ENCODE measurements at places on chromosomes 4 and X.

DNA sequence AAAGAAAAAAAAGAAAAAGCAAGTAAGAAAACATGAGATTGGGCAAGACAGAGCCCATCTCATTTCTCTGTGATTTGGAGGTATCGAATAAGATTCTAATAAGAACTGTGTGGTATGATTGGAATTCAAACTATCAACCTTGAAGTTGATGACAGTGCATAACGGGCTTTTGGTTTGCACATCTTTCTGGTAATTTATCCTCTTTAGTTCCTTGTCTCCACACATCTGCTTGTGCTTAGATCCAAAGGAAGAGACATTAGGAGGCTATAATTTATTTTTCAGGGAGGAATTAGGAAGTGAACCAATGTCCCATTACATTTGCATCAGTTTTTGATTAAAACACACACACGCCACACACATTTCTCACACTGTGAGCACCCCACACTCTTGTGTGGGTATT is 149.9 kb downstream of the ARSF start:
- no peak for DNase-seq

- DNase-seq, result no peak
These were observed 41.7 kb downstream of the KDM6A start for GRCh38 chrX:44914532-44915198.

- DNase-seq, result no peak
These were observed 442.8 kb downstream of the BCOR start for GRCh38 chrX:39654952-39655351.

- no peak for DNase-seq
These were observed 12.8 kb downstream of the MTM1 start for GRCh38 chrX:150581093-150581775.

- no peak for DNase-seq
These were observed 6.4 kb downstream of the LAMTOR3 start for GRCh38 chr4:99887837-99888236.

DNA sequence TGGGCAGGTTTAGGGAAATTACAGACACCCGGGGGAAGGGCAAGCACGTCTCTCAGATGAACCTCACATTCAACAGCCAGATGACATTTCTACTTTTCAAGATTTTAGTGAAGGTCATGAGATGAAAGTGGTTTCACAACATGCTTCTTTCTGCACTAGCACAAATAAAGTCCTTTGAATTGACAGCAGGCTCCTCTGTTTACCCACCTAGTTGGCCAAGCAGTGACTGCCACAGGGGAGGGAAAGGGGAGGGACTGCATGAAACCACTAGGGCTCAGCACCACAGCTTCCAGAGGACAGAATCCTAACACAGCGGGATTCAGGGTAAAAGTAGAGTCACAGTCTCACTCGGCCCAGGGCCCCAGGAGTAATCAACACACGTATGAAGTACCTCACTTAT is 6.2 kb downstream of the RAB40A start:
- no peak for DNase-seq

- no peak for DNase-seq
These were observed 53.9 kb upstream of the RPS6KA3 start for GRCh38 chrX:20320461-20321159.

DNA sequence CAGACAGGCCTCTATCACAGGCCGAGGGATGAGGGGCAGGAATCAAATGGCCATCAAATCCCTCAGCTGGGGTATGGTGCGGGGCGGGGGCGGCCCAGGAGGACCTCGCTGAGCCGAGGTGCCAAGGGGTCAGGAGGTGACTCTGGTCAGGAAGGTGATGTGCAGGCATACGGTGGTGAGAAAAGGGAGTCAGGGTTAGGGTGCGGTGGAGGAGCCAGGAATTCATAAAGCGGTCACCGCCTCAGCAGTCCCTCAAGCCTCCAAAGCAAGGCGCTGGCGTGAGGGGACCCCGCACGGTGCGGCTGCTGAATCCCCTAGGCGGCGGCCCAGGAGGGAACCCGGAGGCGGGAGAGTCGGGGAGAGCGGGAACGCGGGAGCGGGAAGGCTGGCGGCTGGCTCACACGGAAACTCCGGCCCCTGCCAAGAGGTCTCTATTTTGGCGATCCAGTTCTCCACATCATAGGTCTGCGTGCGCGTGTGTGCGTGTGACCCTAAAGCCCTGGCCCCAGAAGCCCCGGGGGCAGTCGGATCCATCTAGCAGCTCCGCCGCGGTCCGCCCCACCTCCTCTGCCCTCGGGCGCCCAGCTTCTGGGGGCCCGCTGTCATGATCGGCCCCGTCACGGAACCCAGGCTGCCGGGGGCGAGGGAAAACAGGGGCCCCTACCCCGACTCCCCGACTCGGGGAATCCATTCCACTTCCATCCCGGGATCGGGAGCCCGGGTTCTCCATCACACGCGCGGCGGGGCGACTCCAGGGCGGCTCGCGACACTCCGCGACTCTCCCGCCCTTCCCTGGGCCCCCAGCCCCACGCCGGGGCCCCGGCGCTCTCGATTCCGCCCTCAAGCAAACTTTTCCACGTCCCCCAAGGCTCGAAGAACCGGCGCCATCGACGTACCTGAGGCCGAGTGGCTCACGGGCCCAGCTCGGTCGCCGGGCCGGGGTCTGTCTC is 593 bp downstream of the ELF4 start:
- DNase-seq, result no peak

DNA sequence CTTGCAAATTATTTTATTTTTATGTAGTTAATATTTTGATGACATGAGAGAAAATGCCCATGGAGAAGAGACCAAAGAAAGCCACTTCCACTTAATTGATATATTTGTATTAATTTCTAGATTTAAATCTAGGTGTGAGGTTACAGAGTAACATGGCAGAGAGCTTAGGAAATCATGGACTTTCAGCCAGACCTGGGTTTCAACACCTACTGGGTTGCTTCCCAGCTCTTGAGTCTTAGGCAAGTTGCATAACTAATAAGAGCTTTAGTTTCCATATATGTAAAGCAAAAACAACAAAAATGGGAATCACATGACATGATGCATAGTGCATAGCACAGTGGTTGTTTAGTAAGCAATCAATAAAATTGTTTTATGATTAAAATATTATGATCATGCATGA is 413.3 kb downstream of the CCSER1 start:
- DNase-seq, result no peak

DNA sequence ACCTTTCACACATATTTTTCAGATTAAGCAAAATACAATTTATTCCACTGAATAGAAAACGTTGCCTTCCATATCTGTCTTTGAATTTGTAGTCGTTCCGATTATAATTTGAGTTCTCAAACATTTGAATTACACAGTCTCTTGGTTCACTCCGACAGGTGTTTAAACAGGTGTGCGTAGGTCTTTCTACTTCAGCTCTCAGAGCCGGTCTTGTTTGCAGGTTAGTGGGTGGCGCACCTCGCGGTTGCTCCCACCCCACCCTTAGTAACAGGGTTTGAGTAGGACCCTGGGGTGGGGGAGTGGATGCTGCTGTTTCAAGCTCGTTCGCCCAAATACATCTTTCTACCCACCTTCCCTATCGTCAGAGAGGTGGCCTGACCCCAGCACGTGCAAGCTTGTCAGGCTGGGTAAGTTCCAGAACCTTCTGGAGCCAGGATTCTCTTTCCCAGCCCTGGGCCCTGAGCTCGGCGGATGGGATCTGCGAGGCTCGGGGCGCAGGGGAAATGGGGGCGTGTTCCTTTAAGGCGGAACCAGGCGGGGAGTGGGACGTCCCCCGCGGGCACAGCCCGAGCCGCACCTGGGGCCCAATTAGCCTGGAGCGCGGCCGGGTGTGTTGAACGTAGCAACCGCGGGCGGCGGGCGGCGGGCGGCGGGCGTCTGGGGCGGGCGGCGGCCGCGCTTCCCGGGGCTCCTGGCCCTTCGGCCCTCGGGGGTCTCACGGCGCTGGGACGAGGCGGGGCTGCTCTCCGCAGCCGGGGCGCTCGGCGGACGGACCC is at the start of gene FAM149A:
Gene FAM149A (plus strand): TSS at position 591 of the 776 bp plus-strand sequence.
- DNase-seq, result no peak

DNA sequence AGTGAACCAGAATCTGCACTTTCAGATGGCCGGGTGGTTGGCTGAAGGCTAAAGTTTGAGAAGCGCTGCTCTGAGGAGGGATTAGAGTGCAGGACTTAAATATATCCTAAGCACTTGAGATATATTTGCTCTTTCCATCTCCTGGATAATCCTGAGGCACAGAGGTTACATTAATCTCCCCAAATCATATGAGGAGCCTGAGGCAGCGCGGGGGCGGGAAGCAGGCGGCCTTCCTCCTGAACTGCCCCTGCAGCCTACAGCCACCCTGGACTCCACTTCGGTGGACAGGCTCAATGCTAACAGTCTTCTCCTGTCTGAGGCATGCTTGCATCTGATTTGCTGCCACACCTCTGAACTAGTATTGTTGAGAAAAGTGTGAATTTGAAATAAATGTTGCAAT is 72.5 kb downstream of the AFAP1 start:
- no peak for DNase-seq

DNA sequence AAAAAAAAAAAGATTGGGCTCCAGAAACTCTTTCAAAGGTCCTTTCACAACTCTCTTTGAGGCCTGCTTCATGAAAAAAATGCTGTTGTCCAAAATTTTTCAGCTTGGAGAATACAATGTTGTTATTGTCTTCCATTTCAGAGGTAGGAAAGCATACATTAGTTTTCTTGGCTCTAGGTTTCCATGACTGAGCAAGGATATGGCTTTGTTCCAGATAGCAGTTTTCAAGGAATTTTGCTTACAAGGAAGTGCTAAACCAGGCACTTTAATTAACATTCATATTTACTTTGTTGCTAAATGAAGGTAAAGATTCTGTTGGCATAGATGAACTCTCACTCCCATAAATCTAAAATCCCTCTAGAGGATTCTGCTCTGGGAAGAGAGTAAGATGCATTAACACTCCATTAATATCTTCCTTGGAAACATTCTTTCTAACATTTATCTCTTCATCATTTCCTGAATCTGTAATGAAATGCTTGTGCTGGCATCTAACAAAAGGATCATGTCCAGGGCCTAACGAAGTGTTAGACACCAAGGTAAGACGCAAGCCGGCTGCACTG is 118.4 kb downstream of the COL25A1 start:
- no peak for DNase-seq

GRCh38 chrX:102745513-102745856 is 24.9 kb downstream of the GPRASP3 start:
- DNase-seq, result no peak

DNA sequence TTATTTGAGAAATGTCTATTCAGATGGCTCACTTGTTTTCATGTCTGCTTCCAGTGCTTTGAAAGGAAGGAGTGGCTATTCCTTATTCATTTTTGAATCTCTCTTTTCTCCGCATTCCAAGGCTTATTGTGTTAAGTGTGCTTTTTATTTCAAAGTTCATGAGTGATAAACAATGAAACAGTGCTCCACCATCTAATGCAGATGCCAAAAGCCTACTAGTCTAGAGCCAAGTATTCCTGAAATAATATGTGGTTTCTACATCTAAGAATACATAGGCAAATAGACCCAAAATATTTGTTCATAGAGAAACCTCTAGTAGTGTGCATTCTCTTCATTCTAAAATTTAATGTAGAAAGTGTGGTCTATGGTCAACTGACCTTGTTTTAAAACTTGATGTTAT is 187.3 kb downstream of the GABRB1 start:
- no peak for DNase-seq

- no peak for DNase-seq
These were observed 36.0 kb upstream of the CCNG2 start for GRCh38 chr4:77120886-77121508.

- DNase-seq, result no peak
These were observed 33.6 kb upstream of the HGFAC start for GRCh38 chr4:3407930-3408792.

DNA sequence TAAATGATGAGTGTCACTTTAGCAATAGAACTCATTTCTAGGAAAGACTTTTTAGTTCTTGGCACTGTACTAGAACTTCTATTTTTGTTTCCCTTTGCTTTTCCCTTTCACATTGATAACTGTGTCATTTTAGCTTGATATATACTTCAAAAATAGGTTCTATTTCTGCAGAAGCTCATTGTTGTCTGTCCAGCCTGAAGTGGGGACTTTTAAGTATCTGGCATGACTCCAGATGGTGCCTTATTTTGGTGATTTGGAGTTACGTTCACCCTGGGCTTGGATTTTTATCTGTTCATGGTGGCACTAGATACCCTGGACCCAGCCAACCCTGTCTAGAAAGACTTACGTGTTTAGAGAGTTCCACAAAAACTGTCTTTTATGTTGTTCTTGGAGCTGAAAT is 3.4 kb downstream of the ABHD18 start:
- no peak for DNase-seq

DNA sequence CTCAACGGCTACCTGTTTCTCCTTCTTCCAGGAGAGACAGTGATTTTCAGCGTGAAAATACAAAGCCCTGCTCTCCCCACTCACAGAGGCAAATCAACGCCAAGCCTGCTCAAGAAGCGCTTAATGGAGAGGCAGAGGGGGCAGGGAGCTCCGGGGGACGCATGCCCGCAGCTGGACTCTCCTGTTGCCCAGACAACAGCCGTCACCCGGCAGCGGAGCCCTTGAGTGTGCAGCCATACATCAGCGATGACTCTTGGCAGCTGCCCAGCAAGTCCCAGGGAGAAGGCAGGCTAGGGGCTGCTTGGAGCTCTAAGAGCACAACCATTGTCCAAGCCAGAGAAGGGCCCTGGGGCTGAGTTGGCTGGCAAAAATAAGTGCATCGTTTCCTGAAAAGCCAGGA is 71.0 kb upstream of the AFAP1 start:
- peak; percentile 95 for DNase-seq

DNA sequence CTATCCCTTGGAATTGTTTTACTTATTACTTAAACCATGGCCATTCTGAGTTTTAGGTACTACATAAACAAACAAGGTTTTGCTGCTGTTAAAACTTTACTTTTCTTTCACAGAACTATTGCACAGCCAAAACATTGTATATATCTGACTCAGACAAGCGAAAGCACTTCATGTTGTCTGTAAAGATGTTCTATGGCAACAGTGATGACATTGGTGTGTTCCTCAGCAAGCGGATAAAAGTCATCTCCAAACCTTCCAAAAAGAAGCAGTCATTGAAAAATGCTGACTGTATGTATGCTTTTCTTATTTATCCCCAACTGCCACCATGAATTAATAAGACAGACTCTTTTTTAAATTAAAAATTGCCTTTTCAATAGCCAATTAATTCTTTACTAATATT is 69.8 kb downstream of the CCKAR start:
- no peak for DNase-seq

GRCh38 chr4:2788532-2789103 is 4.3 kb upstream of the SH3BP2 start:
- DNase-seq, result no peak

- DNase-seq, result no peak
These were observed 133.3 kb downstream of the COL25A1 start for GRCh38 chr4:109169170-109169569.

DNA sequence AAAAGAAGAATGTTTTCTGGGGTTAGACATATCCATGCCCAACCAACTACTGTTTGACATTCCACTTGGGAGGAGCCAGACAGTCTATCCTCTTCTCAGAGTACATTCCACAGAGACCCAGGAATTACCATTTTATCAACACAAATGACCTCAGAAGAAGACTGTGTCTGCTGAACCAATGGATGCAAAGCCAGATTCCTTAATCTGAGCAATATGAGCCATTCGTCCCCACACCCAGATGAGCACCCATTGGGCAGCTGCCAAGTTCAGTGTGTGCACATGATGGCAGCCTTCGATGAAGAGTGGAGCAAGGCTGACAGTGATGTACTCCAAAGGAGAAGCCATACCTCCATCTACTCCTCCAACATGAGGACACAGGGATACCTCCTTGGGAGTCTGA is 111.3 kb downstream of the ZNF674 start:
- DNase-seq, result no peak
